ENCODE measurements at places on chromosomes 3 and 15.

DNA sequence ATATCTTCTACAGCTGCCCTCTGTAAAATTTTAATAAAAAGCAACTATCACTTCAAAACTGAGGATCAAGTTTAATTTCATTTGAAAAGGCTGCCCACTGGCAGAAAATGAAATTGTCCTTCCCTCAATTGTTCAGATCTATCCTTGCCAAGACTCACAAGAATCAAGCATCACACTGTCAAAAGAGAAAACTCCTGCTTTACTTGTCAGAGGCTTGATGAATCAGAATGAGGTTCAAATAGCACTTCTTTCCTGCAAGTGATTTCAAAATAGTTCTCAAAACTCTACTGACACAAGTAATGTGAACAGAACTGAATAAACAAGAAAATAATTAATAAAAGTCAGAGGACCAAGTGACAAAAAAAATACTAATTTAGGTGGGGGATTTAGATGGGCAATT, 70.6 kb downstream of the GOLIM4 start:
- DNase-seq: no peak

- DNase-seq: no peak
Observed at GRCh38 chr3:72630327-72630968, 217.8 kb downstream of the SHQ1 start.

- no peak for DNase-seq
Observed at GRCh38 chr15:53627279-53627678, 132.2 kb downstream of the WDR72 start.

GRCh38 chr3:5140839-5141238, 18.7 kb downstream of the ARL8B start:
- no peak for DNase-seq

GRCh38 chr3:125634336-125634950, 39.1 kb upstream of the OSBPL11 start:
- DNase-seq: no peak

DNA sequence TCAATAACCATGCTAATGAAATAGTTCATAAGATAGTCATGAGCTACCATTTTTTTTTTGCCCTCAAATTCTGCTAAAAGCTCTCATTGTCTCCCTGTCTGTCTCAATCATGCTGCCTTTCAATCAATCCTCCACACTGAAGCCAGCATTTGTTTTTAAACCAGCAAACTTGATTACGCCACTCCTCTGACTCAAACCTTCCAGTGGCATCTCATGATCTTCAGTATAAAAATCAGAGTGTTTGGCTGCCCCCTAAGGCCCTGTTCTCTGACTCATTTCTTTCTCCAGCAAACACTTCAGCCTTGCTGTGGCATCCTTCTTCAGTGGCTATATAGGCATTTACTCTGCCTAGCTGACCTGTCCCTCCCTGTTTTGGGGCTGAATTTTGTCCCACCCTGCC, 36.0 kb upstream of the EOMES start:
- no peak for DNase-seq

DNA sequence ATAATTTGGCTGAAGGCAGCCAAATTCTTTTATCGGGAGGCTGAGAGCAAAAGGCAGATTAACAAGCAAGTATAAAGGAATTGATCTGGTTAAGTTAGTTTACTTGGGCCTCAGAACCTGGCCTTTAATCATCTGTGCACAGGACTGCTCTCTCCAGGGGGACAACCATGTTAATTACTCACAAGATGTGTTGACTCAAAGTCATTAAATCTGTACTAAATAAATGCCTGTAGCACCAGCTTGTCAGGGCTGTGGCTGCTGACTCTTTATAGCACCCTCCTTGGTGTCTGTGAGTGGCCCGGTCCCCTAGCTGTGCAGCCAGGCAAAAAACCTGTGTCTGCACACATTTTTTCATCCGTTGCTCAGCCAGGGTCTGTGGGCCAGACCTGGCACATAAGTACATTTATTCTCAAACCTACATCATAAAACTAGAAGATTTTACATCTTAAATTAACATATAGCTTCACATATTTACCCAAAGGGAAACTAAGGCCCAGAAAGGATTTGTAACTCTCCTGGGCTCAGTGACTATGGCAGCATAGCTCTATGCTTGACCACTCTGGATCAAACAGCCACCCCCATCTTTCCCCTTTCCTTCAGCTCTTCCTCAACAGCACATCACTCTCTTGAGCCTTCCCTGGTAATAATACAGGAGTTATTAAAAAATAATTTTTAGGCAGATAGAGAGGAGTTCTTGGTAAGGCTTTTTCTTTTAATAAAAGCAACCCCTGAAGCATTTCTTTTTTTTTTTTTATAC, 51.4 kb downstream of the NCEH1 start:
- no peak for DNase-seq

DNA sequence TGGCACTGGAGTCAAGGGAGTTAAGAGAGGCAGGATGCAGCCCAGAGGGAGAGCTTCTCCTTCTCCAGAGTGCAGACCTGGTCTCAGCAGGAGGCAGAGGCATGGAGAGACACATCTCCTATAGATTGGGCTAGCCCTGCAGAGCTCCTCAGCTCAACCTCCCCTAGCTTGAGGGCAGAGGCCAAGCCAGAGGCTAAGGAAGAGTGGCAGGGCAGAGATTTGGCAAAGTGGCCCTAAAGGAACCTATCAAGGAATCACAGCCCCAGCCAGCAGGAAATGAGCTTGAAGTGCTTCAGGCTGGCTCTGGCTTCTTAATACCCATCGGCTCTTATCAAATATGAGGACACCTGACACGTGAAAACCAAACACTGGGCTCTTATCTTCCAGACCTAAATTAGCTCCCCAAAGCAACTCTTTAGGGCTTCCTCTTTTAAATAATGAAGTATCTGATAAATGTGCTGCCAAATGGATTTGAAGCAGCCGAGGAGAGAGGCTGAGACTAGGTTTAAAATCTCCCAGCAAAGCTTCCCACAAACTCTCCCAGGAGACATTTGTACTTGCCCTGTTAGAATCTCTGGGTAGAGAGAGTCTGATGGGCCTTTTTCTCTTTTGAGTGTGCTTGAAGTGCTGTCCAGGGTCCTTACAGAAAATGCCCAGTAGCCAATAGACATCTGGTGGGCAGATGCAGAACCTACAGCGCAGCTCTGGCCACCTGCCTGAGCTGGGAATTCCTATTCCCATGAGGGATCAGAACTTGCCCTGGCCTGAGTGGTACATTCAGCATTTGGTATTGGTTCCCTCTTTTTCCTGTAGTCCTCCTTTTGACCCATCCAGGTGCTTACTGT, 271.4 kb downstream of the CLSTN2 start:
- DNase-seq: no peak

GRCh38 chr3:183527428-183528379, 27.8 kb downstream of the KLHL6 start:
- DNase-seq: no peak

DNA sequence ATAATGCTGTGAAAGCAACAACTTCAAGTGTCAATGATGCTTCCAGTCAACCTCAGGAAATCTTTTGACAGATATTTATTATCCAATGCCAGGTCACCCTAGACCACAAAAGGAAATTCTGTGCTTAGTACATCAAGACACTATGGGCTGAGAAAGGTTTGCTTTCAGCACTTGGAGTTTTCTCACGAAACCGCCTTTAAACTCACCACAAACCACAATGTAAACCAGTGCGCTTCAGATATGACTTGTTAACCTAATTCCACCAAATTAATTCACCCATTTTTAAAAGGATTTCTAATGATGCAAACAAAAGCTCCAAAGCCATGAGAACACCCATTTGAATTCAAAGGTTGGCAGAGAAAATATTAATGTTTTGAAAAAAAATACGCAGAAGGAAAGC, 292.9 kb upstream of the NR2F2 start:
- no peak for DNase-seq

GRCh38 chr15:41133454-41133853, 17.4 kb upstream of the INO80 start:
- no peak for DNase-seq

- DNase-seq: no peak
Observed at GRCh38 chr3:50327129-50327528, 894 bp downstream of the TUSC2 start.

GRCh38 chr3:187807086-187807862, 62.0 kb upstream of the BCL6 start:
- DNase-seq: no peak

DNA sequence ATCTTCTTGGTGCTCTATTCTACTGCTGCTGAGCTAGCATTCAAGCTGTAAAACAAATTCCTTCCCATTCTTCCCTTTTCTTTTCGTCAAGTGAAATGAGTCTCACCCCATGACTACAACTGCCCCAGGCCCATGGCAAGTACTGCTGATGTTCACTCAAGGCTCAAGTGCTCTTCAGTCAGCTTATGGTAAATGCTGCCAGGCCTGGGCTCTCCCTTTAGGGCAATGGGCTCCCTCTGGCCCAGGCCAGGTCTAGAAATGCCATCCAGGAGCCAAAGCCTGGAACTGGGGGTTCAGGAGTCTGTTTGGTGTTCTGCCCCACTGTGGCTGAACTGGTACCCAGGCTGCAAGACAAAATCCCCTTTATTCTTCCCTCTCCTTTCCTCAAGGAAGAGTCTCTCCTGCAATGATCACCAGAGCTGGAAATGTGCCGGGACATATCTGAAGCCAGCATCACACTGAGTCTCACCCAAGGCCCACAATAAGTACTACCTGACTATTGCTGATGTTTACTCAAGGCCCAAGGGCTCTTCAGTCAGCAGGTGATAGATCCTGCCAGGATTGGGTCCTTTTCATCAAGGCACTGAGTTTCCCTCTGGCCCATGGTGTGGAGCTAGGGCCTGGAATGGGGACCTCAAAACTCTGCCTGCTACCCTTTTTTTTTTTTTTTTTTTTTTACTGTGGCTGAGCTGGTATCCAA, 205.0 kb upstream of the STAC start:
- no peak for DNase-seq

GRCh38 chr3:127682561-127682960, 9.8 kb downstream of the ABTB1 start:
- DNase-seq: no peak

DNA sequence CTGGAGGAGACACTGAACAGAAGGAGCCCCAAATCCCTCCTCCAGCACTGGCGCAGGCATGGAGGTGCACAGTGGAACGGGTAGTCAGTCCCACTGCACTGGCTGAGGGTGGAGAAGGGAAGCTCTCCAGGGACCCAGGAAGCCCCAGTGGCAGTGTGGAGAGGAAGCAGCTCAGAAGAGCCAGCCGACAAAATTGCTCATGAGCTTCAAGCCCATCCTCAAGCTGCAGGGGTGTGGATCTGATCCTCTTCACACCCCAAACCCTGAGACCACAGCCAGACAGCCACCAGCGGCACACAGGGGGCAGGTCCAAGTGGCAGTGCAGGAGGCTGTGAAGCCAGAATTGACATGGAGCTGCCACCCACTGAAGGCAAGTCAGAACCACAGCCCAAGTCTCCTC, 32.1 kb downstream of the CYFIP1 start:
- DNase-seq: no peak

DNA sequence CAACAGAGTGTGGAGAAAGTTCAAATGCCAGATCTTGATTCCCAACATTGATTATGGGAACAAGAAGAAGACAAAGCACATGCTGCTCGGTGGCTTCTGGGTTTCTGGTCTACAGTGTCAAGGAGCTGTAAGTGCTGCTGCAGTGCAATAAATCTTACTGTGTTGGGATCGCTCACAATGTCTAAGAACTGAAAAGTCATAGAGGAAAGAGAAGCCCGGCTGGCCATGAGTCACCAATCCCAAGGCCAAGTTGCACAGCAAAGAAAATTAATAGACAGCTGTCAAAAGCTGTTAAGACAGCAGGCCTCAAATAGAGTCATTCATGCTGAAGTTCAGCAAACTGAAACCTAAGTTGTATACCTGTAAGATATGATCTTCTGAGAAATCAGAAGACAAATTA, 33.2 kb upstream of the SPPL2A start:
- DNase-seq: no peak

GRCh38 chr15:43299411-43299810, 31.0 kb downstream of the LCMT2 start:
- no peak for DNase-seq

DNA sequence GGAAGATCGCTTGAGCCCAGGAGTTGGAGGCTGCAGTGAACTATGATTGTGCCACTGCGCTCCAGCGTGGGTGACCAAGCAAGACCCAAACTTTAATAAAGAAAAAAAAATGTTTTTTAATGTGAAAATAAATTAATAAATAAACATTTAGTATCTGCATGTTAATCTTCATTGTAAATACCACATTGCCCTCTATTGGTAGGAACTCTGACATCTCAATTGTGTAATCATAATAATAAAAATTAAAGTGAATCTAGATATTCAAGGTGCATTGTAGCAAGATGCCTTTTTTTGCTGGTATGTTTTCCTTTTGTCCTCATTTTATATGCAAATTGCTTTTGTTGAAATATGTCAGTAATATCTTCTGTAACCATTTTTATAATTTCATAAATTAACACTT, 95.0 kb upstream of the LIMD1 start:
- no peak for DNase-seq
